ENCODE measurements at places on chromosomes 11 and 22. TPM values are rescaled to one million over a fixed set of nuclear protein-coding genes. Genes with fewer than 3 reads are reported as not detected.

DNA sequence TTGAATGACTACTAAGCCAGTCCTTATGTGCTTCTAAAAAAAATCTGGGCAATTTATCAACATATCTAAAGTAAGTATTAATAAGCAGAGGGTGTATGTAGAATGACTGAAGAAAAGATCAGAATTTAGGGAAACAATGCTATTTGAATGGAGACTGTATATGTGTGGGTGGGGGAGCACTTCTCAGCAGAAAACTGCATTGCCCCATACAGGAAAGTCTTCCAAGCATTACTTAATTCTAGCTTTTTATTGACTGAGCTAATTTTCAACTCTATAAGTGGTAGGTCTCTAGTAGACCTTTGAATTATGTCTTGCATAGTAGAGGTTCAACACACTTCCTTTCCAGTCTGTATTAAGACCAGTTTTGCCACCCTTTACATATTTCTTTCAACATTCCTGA, 41.7 kb downstream of the CASP12 start:
- H3K4me1 ChIP-seq, result no peaks in the 10 kb centered on the region
- no peak overlapping the region for H3K27ac ChIP-seq
- no peaks in the 10 kb centered on the region for H3K27me3 ChIP-seq
- no peak for DNase-seq

DNA sequence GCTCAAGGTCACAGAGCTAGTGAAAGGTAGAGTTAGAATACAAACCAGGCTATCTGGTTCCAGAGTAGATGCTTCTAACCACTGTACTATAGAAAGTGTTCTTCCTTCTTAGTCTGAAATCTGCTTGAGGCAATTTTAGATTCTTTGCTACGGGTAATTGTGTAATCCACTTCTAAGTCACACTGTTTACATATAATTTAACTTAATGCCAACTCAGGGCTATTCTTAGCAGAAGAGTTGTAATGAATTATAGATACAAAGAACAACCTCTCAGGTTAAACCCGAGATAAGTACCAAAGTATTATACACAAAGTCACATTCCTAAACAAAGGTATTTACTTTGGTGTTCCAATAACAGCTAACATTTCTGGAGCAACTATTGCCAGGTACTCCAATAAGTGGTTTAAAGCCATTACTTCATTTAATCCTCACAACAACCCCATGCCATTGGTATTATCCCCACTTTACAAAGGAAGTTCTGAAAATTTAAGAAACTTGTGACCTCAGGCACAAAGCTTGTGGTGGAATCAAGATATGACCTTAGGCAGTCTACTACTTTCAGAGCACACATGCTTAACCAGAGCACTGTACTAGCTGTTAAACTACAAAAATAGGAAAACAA, 31.1 kb upstream of the DDI1 start:
- no peak overlapping the region for H3K4me3 ChIP-seq
- H3K36me3 ChIP-seq, result no peaks in the 10 kb centered on the region
- H3K27me3 ChIP-seq, result no peaks in the 10 kb centered on the region
- DNase-seq, result no peak

- no peaks in the 10 kb centered on the region for H3K4me1 ChIP-seq
- H3K27me3 ChIP-seq, result no peaks in the 10 kb centered on the region
- no peak for DNase-seq
- no peak overlapping the region for H3K4me3 ChIP-seq
- H3K27ac ChIP-seq, result no peak overlapping the region
Measured at GRCh38 chr11:63779039-63779438, 10.5 kb upstream of the ZFTA start.

DNA sequence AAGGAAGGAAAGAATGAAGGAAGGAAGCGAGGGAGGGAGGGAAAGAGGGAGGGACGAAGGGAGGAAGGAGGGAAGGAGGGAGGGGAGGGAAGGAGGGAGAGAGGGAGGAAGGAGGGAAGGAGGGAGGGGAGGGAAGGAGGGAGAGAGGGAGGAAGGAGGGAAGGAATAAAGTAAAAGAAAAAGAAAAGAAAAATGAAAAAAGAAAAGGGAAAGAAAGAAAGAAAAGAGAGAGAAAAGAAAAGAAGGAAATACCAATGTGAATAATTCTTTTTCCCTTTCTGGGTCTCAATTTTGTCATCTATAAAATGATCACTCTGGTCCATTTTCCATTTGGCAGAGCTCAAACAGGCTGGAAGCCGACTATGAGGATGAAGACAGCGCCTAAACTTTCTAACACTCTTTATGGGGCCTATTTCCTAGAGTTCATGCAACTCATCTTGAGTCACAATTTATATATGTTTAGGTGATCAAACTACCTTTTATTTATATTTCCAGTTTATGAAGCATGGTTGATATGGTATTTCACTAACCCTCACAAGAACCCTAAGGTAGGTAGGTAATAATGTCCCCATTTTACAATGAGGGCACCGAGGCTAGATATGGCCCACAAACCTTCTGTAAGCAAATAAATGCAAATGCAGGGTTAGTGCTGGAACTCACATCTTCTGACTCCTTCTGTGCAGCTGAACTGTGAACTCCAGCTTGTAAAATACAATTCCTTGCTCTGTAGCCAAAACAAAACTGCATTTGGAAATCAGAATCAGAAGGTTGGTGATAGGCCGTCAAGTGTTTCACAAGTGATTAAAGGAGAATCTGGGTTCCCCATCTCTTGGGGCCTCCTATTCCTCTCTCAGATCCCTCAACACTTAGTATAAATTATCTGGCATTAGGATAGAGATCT, 434.3 kb downstream of the ETS1 start:
- DNase-seq, result no peak
- no peaks in the 10 kb centered on the region for H3K36me3 ChIP-seq
- H3K27ac ChIP-seq, result no peak overlapping the region

DNA sequence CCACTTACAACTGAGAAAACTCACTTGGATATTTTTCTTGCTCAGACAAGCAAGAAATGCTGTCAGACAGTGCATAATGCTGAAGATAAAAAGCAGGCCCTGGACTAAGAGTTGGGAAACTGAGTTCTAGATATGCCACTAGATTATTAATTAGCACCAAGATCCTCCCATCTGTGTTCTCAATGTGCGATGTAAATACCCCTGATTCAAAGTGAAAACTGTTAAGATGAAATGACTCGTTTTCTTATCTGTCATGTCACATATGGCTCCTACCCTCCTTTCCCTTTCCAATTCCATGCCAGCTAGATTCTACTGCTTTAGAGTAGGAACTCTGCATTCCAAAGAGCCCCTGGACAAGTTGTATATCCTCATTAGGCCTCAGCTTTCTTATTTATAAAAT, 88.9 kb upstream of the CLNS1A start:
- no peak overlapping the region for H3K27ac ChIP-seq
- H3K36me3 ChIP-seq, result peaks cover 29% of the 10 kb centered on the region
- H3K4me1 ChIP-seq, result no peaks in the 10 kb centered on the region
- DNase-seq, result no peak

GRCh38 chr11:68965901-68966853, 14.6 kb downstream of the MRGPRD start:
- H3K27ac ChIP-seq, result no peak overlapping the region
- no peaks in the 10 kb centered on the region for H3K4me1 ChIP-seq
- no peak overlapping the region for H3K4me3 ChIP-seq
- no peak for DNase-seq

Gene SHISAL1
- total RNA-seq, result 10.1 TPM

Gene OR52I2
- total RNA-seq, result not detected

DNA sequence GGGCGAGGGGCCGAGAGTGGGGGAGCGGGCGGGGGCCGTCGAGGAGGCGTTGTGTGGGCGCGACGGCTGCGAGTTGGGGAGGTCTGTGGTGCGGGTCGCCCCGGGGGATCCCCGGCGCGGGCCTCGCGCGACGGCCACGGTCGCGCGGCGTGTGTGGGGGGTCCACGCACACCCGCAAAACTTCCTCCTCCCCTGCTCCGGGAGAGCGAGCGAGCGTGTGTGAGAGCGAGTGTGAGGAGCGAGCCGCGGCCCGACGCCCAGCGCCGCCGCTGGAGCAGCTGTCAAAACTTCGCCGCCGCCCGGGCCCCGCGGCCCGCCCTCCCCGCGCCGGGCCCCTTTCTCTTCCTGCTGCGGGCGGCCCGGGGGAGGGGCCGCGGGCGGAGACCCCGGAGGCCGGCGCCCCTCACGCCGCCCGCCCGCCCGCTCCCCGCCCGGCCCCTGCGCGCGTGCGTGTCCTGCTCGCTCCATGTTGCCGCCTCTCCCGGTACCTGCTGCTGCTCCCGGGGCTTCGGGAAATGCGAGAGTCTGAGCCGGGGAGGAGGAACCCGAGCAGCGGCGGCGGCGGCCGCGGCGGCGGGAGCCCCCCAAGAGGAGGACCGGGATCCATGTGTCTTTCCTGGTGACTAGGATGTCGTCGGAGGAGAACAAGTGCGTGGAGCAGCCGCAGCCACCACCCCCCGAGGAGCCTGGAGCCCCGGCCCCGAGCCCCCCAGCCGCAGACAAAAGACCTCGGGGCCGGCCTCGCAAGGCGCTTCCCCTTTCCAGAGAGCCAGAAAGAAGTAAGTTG, 9.0 kb upstream of the CCT8L2 start:
- DNase-seq, result no peak
- no peaks in the 10 kb centered on the region for H3K36me3 ChIP-seq
- H3K27me3 ChIP-seq, result peaks cover 3% of the 10 kb centered on the region
- no peaks in the 10 kb centered on the region for H3K4me1 ChIP-seq

- no peak overlapping the region for H3K27ac ChIP-seq
- H3K36me3 ChIP-seq, result no peaks in the 10 kb centered on the region
- no peak overlapping the region for H3K4me3 ChIP-seq
- H3K4me1 ChIP-seq, result no peaks in the 10 kb centered on the region
- no peaks in the 10 kb centered on the region for H3K27me3 ChIP-seq
Measured at GRCh38 chr11:74268456-74268855, 43.0 kb downstream of the P4HA3 start.

GRCh38 chr11:27933992-27934829, 173.7 kb downstream of the KIF18A start:
- no peak for DNase-seq
- no peaks in the 10 kb centered on the region for H3K4me1 ChIP-seq
- no peaks in the 10 kb centered on the region for H3K36me3 ChIP-seq
- H3K27ac ChIP-seq, result no peak overlapping the region

DNA sequence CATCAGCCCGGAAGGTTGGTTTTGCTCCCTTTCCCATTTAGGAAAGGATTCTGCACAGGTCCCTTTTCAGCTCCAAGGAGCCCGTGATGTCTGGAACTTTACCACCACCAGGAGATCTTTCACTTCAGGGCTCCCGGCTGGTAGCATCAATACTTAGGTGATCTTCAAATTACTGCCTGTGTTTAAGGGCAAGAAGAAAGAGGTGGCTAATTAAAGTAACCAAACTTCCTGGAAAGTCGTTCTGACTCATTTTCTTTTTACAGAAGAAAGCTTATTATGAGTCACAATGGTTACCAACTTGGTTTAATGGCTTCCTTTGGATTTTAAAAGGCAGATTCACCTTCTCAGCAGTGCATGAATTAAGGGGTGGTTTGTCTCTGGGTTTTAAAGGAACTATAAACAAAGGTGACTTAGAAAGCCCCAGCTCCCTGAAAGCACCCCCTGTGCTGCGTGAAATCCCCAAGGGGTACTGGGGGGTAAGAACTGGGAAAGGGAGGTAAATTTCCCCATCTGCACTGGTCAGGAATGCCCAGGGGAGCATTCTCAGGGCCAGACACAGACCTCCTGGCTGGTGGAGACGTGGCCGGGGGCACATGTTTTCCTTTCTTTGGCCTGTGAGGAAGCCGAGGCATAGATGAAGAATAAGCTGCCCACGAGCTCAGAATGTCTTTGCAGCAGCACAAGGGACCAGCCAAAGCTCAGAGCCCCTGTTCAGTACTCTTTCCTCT, 8.8 kb downstream of the POU2F3 start:
- DNase-seq, result no peak
- no peaks in the 10 kb centered on the region for H3K36me3 ChIP-seq
- no peaks in the 10 kb centered on the region for H3K27me3 ChIP-seq
- no peak overlapping the region for H3K27ac ChIP-seq
- H3K4me1 ChIP-seq, result no peaks in the 10 kb centered on the region

- H3K36me3 ChIP-seq, result no peaks in the 10 kb centered on the region
- H3K27ac ChIP-seq, result no peak overlapping the region
- no peak for DNase-seq
Measured at GRCh38 chr11:69416143-69416515, 65.3 kb upstream of the LINC01488 start.

DNA sequence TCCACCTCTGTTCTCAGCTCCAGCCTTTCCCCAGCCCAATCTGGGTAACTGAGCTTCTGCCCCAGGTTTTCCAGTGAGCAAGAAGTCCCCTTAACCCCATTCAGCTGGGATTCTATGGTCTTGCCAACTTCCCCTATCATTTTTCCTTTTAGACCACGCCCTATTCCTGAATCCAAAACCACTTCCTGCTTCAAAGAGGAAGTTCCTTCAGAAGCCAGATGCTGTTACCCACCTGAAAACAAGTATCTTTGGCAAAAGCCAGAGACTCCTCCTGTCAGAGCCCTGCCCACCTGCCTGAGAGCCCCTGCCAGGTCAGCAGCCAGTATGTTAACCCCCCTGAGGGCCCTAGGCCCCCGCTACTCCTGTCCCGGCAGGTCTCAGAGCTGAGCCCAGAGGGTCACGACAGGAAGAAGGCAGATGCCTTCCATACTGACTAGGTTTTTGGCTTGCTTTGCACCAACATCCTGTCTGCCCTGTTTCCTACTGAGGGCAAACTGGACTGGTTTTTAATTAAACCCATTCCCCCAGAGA, 20.3 kb upstream of the MICAL2 start:
- H3K36me3 ChIP-seq, result no peaks in the 10 kb centered on the region
- peak overlapping the region; percentile 65 for H3K27ac ChIP-seq
- H3K27me3 ChIP-seq, result no peaks in the 10 kb centered on the region
- DNase-seq, result no peak
- H3K4me1 ChIP-seq, result peaks cover 76% of the 10 kb centered on the region
- H3K4me3 ChIP-seq, result no peak overlapping the region

Gene PRR33
- not detected for total RNA-seq

GRCh38 chr22:35781898-35782297, 64.2 kb downstream of the APOL5 start:
- H3K4me1 ChIP-seq, result peaks cover 46% of the 10 kb centered on the region
- no peaks in the 10 kb centered on the region for H3K27me3 ChIP-seq
- no peak for DNase-seq
- H3K36me3 ChIP-seq, result peaks cover 16% of the 10 kb centered on the region
- no peak overlapping the region for H3K27ac ChIP-seq
